CD8-positive, alpha-beta memory T cell (primary cell): ENCODE measurements at places on chromosomes 11 and 22. TPM values are rescaled to one million over a fixed set of nuclear protein-coding genes. Genes with fewer than 3 reads are reported as not detected.

The PNPLA5 gene
- not detected for polyA plus RNA-seq

The PRR5L gene
- polyA plus RNA-seq = 43.0 TPM

The SESN3 gene
- polyA plus RNA-seq = 2.1 TPM

The HEPHL1 gene
- not detected for polyA plus RNA-seq

The RAB3IL1 gene
- not detected for polyA plus RNA-seq

The SELENOM gene
- polyA plus RNA-seq = 138 TPM

The OR8G1 gene
- polyA plus RNA-seq = not detected

The MAPK12 gene
- polyA plus RNA-seq = 0.03 TPM

The SERPIND1 gene
- 0.32 TPM for polyA plus RNA-seq

The OR10G7 gene
- polyA plus RNA-seq = not detected

The TTC28 gene
- 0.60 TPM for polyA plus RNA-seq

The FAM111B gene
- 0.12 TPM for polyA plus RNA-seq

The GRAMD1B gene
- 2.1 TPM for polyA plus RNA-seq

The EXPH5 gene
- polyA plus RNA-seq = 0.60 TPM

The NCAM1 gene
- polyA plus RNA-seq = 1.7 TPM

The COA4 gene
- 59.8 TPM for polyA plus RNA-seq

The GNG3 gene
- polyA plus RNA-seq = 0.36 TPM

The MISFA gene
- polyA plus RNA-seq = 0.47 TPM

The HBB gene
- polyA plus RNA-seq = not detected

The DLG2 gene
- 0.81 TPM for polyA plus RNA-seq

The KRTAP5-11 gene
- not detected for polyA plus RNA-seq

The ACAT1 gene
- 45.2 TPM for polyA plus RNA-seq

The ART1 gene
- polyA plus RNA-seq = not detected

The APOA5 gene
- not detected for polyA plus RNA-seq

The MIOX gene
- not detected for polyA plus RNA-seq

The XNDC1N gene
- 5.2 TPM for polyA plus RNA-seq

The BSX gene
- not detected for polyA plus RNA-seq

The TCN1 gene
- polyA plus RNA-seq = not detected

The NXPE2 gene
- polyA plus RNA-seq = not detected

The PAMR1 gene
- polyA plus RNA-seq = not detected

The SEC14L2 gene
- 4.6 TPM for polyA plus RNA-seq

The SIK2 gene
- 0.48 TPM for polyA plus RNA-seq

The LRRC74B gene
- not detected for polyA plus RNA-seq

The SEPTIN3 gene
- not detected for polyA plus RNA-seq

The PIM3 gene
- polyA plus RNA-seq = 39.3 TPM

The ELFN2 gene
- polyA plus RNA-seq = 0.02 TPM

The FAM181B gene
- polyA plus RNA-seq = not detected

The MMP1 gene
- not detected for polyA plus RNA-seq

The TRMU gene
- polyA plus RNA-seq = 13.3 TPM

The UBQLN3 gene
- polyA plus RNA-seq = not detected
